Upper lobe of left lung (tissue), 6 donors: ENCODE measurements at places on chromosomes 4 and X.

DNA sequence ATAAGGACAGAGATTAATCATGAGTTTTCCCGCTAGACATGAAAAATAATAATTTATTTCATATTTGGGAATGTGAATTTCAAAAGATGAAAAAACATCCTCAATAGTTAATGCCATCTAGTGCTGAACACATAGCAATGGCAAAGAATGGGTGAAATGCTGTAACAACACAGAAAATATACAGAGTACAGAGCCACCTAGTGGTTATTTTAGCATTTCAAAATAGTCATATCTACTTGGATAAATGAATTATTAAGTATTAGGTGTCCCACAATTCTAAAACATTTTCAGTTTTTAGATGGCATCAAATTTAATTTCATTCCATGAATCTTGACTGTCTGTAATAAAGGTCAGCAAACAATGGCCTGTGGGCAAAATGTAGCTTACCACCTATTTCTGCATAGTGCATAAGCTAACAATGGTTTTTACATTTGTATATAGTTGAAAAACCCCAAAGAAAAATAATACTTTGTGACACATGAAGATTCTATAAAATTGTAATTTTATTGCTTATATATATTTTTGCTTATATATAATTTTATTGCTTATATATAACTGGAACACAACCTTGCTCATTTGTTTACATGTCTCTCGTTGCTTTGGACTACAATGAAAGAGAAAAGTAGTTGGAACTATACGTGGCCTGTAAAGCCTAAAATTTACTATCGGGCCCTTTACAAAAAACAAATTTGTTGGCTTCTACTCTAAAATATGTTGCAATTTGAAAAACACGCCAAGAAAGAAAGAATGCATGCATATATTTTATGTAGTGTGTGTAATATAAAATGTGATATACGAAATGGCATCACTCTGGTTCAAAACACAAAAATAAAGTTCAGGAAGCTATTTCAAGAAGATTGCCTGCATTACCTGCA, 99.1 kb upstream of the FAM47C start:
- no peak for DNase-seq

GRCh38 chr4:86660401-86660800, 66.3 kb downstream of the PTPN13 start:
- no peak for DNase-seq

DNA sequence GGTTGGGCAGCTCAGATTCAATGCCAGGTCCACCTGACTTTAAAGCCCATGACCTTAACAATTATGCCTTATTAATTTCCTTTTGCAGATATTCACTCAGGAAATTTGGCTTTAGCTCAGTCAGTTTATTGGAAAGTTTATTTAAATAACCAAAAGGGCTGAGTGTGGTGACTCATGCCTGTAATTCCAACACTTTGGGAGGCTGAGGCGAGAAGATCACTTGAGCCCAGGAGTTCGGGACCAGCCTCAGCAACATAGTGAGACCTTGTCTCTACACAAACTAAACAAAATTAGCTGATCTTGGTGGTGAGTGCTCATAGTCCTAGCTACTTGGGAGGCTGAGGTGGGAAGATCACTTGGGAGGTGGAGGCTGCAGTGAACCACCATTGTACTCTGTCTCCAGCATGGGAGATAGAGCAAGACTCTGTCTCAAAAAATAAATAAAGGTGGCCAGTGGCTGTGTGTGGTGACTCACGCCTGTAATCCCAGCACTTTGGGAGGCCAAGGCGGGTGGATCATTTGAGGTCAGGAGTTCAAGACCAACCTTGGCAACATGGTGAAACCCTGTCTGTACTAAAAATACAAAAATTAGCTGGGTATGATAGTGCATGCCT, 43.3 kb downstream of the RHOH start:
- DNase-seq, result no peak

DNA sequence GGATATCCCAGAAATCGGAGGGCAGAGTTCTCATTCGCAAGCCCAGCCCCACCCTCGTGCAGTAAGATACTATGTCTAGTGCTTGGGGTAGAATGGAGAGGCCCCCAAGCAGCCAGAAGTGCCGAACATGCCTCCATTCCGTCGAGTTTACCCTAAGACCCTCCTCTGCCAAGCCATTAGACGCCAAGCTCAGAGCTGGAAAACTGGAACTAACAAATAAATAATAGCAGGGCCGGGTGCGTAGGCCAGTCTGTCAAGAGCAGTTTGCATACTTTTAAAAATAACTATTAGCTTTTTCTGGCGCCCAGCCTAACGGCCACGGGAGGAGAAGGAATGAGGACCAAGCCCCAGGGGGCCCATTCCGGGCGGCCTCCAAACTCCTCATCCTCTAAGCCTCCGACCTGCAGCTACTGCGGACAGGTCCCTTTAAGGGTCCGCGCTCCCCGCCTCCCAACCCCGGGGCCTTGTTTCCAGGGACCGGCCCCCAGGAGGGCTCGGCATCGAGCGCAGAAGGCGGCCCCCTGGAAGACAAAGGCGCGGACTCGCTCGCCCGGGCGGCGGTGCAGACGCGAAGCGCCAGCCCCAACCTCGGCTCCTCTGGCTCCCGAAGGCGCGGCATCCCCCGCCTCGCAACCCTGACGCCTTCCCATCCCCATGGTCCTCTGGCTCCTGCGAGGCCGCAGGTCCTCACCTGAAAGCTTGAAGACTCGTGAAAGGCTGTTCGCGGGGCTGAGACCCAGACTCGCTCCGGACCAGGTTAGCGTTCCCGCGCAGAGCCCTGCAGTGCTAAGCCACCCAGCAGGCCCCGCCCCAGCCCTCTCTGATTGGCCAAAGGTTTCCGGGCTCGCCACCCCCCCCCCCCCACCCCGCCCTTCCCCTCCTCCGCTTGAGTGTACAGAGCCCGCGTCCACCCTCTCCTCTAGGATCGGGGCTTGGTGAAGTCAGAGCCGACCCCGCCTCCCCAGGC, at the start of gene TMSB15A:
TSS of gene TMSB15A (minus strand) at position 765 of the 967 bp plus-strand sequence.
- DNase-seq, result peak; percentile 65

DNA sequence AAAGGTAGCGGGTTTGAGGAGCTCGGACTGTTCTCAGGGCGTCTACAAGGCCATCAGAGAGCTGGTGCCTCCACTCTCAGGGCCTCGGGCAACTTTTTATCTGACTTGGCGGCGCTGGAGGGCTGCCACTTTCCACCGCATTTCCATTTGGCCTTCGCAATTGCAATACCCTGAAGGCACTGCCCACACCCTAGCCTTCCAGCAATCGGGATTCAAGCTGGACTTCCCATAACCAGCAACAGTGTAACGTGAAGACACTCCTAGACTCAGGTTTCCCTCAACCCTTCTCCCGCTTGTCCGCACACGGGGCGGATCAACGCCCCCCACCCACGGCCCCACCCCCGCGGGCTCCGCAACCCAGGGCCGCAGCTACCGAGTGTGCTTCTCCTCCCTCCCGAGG, 50.2 kb upstream of the BCOR start:
- DNase-seq, result peak; percentile 47

- no peak for DNase-seq
These were observed 43.5 kb upstream of the TMEM164 start for GRCh38 chrX:109959356-109959871.

DNA sequence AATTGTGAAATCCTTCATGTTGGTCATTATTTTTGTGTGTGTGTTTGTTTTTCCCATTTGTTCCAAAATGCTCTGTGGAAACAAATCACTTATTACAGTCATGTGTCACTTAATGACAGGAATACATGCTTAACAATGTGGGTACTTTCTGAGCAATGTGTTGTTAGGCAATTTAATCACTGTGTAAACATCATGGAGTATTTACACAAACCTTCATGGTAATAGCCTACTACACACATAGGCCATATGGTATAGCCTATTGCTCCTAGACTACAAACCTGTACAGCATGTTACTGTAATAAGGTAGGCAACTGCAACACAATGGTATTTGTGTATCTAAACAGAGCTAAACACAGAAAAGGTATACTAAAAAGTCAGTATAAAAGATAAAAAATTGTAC, 388.9 kb upstream of the PPP1R2C start:
- no peak for DNase-seq

DNA sequence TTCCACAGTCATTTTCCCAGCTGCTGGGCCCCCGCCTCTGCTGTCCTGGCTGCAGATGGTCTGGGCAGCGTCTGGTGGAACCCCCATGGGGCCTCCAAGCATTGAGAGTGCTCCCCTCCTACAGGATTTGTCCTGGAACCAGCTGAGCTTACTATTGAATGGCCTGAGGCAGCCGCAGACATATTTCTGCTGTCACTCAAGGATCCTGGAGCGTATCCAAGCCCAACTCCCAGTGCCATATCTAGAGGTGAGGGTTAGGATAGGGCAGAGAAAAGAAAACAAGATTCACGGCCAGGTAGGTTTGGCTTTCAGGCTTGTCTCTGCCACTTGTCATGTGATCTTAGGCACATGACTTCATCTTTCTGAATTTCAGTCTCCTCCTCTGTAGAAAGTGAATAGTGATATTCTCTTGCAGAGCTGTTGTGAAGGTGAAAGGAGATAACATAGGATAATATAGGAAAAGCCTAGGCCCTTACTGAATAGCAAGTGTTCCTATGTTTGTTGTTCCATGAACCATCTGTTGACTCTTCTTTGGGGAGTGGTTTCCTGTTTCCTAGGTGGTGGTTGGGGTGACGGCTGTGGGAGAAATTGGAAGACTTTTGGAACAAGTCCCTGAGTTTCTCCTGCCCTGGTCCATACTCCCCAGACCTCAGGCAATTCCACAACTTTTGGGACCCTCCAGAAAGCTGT, 52.3 kb downstream of the SEPSECS start:
- DNase-seq, result no peak

GRCh38 chr4:10925996-10926395, 241.4 kb upstream of the CLNK start:
- DNase-seq, result no peak

DNA sequence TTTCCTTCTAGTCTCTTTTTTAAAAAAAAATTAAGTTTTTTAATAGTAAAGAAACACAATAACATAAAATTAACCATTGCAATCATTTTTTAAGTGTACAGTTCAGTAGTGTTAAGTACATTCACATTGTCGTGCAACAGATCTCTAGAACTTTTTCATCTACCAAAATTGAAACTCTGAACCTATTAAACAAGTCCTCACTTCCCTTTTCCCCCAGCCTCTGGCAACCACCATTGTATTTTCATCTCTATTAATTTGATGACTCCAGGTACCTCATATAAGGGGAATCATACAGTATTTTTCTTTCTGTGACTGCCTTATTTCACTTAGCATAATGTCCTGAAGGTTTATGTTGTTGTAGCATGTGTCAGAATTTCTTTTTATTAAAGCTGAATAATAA, 31.8 kb downstream of the MSL3 start:
- DNase-seq, result no peak

DNA sequence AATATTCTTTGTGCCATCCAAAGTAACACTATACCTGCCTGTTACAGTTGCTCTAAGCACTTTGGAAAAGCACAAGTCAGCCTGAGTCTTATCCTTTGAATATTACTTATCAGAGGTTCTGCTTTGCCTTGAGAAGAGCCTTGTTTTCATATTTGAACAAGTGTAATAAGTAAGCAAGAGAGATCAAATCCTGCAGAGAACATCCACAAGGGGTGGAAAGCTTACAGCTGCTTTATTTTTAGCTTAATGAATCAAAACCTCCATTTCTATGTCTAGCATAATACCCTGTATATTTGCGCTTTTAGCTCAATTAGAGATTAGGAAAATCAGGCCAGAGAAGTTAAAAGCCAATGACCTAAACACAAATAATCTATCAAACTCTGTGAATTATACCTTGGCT, 139.8 kb downstream of the CDS1 start:
- DNase-seq, result no peak

GRCh38 chrX:40085102-40085551, 12.6 kb downstream of the BCOR start:
- DNase-seq, result no peak

- no peak for DNase-seq
These were observed 57.1 kb downstream of the RELL1 start for GRCh38 chr4:37628977-37629609.
